ENCODE measurements at places on chromosomes 5 and 9.
A peak's percentile ranks its signal among the peaks of the same experiment; 100 is the strongest.

DNA sequence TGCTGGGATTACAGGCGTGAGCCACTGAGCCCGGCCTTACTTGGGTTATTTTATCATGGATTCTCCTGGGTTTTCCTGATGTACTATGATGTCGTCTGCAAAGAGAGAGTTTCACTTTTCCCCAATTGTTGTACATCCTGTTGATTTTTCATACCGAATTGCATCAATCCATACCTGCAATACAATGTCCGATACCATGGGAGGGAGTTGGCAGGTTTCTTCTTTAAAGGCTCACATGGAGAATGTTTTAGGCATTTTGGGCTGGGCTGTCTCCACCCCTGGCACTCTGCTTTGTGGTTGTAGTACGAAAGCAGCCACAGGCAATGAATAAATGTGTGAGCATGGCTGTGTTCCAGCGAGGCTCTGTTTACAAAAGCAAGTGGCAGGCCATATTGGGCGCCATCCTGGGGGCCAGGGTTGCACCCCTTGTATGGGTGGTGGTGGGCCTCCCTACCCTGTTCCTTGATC lies 35.1 kb upstream of the EXOC3 start:
- DNase-seq: no peak

GRCh38 chr5:61098251-61098995 lies 63.8 kb downstream of the SMIM15 start:
- no peak for DNase-seq

DNA sequence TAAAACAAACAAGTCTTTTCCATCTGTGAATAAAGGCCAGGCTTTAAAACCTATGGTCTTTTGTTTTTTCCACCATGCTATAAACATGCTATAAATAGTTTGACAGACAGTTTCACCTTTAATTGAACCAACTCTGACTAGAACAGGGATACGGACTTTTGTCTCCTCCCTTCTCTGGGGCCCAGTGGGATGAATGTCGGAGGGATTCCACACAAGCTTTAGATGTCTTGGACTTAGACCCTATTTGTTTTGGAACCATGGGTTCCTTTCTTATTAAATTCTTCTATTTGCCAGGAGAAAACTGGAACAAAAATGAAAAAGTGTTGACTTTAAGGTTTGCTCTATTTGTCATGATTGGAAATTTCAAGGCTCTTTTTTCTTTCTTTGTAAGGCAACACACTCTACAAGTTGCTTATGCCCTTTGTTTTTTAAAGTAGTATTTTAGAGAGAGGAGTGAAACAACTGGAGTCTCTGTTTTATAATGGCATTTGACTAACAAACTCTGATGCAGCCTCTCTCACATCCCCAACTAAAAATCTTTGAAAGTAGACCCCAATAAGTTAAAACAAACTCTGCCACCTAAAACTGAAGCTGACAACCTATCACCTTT lies 145.3 kb downstream of the MLLT3 start:
- no peak for DNase-seq

GRCh38 chr9:120619751-120620655 lies 40.0 kb upstream of the CDK5RAP2 start:
- peak; percentile 71 for DNase-seq

DNA sequence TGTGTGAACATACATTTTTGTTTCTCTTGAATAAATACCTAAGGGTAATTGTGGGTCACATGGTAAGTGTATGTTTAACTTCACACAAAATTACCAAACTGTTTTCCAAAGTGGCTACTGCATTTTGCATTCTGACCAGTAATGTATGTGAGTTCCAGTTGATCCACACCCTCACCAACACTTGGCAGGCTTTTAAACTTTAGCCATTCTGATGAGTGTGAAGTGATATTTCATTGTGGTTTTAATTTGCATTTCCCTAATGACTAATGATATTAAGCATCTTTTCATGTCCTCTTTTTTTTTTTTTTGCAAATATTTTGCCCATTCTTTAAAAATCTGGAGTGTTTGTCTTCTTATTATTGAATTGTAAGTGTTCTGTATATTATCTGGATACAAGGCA lies 53.5 kb upstream of the MAST4 start:
- no peak for DNase-seq

- DNase-seq: no peak
Observed at GRCh38 chr5:88251048-88251711, 17.5 kb downstream of the TMEM161B start.
